ENCODE measurements at places on chromosomes 12 and 14. TPM values are rescaled to one million over a fixed set of nuclear protein-coding genes. Genes with fewer than 3 reads are reported as not detected.

DNA sequence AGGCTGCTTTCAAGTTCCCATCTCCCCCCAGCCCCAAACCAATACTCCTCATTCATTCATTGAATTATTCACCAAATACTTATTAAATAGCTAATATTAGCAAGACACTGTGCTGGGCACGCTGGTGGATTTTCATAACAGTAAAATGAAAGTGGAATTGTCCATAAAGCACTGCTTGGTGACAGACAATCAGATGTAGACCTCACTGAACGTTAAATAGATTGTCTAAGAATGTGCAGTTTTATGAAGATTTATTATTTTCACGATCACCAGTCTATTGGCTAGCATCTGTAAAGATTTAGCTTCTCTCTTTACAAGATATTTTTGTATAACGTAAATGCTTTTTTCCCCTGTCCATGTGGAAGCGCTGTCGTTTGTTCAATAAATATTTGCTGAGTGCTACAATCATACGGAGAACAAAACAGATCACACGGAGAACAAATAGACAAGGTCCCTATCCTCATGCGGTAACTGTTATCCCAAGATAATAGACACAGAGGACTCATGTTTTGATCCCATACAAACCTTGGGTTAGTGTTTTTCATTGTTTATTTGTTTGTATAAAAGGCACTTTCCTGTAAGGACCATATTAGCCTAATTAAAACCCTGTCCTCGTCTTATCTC is 397.6 kb downstream of the BCAT1 start:
- DNase-seq = no peak
- H3K36me3 ChIP-seq = no peaks in the 10 kb centered on the region
- H3K4me3 ChIP-seq = no peak overlapping the region
- H3K27ac ChIP-seq = no peak overlapping the region

- H3K4me1 ChIP-seq = no peaks in the 10 kb centered on the region
- no peak for DNase-seq
- no peaks in the 10 kb centered on the region for H3K36me3 ChIP-seq
- no peak overlapping the region for H3K27ac ChIP-seq
- H3K27me3 ChIP-seq = no peaks in the 10 kb centered on the region
- no peak overlapping the region for H3K4me3 ChIP-seq
Observed at GRCh38 chr12:61367281-61367785, 892.9 kb upstream of the USP15 start.

GRCh38 chr12:95808146-95808545 is 17.6 kb upstream of the NTN4 start:
- no peak overlapping the region for H3K27ac ChIP-seq
- no peaks in the 10 kb centered on the region for H3K4me1 ChIP-seq
- H3K36me3 ChIP-seq = no peaks in the 10 kb centered on the region
- no peak overlapping the region for H3K4me3 ChIP-seq
- H3K27me3 ChIP-seq = no peaks in the 10 kb centered on the region
- no peak for DNase-seq

DNA sequence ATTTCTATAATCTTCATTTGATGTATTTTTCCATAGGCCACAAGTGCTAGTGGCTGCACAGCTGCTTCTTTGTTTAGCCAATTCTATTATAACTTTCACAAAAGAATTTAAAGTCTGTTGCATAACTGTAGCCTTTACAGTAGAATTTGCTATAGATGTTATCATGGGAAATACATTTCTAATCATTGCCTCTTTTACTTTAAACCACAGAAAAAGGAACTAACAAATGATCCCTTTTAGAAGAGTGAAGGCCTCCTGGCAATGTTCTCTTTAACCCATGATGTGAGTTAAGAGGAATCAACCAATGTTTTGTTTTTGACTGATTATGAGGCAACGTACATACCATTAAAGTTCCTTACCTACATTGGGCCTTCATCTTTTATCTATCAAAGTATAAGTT is 68.8 kb downstream of the RPL10L start:
- H3K27me3 ChIP-seq = no peaks in the 10 kb centered on the region
- H3K27ac ChIP-seq = no peak overlapping the region
- no peaks in the 10 kb centered on the region for H3K36me3 ChIP-seq

- no peaks in the 10 kb centered on the region for H3K36me3 ChIP-seq
- no peak for DNase-seq
- H3K4me3 ChIP-seq = no peak overlapping the region
- no peak overlapping the region for H3K27ac ChIP-seq
Observed at GRCh38 chr14:85438001-85438400, 91.9 kb upstream of the FLRT2 start.

The KRT78 gene
- not detected for total RNA-seq

The RAB5B gene
- total RNA-seq = 98.4 TPM

GRCh38 chr12:85979641-85980040 is 105.5 kb downstream of the NTS start:
- H3K27ac ChIP-seq = no peak overlapping the region
- H3K4me3 ChIP-seq = no peak overlapping the region
- H3K4me1 ChIP-seq = no peaks in the 10 kb centered on the region
- H3K36me3 ChIP-seq = no peaks in the 10 kb centered on the region
- no peaks in the 10 kb centered on the region for H3K27me3 ChIP-seq
